Diencephalon (tissue), 1 donor: ENCODE measurements at places on chromosomes 4 and X. TPM values are rescaled to one million over a fixed set of nuclear protein-coding genes. Genes with fewer than 3 reads are reported as not detected.

TRIM61 gene
- total RNA-seq, result 3.2 TPM

GPR34 gene
- total RNA-seq, result 17.1 TPM

NSDHL gene
- total RNA-seq, result 36.2 TPM

PCDH10 gene
- 173 TPM for total RNA-seq

VCX2 gene
- not detected for total RNA-seq

FAM184B gene
- 9.0 TPM for total RNA-seq

PF4V1 gene
- total RNA-seq, result 1.6 TPM

KLKB1 gene
- total RNA-seq, result 0.69 TPM

SGMS2 gene
- 6.0 TPM for total RNA-seq

CHRDL1 gene
- 5.5 TPM for total RNA-seq

TEX13B gene
- total RNA-seq, result not detected

GAGE2A gene
- total RNA-seq, result not detected

USP46 gene
- 45.0 TPM for total RNA-seq

MAD2L1 gene
- total RNA-seq, result 9.7 TPM

RADX gene
- 32.5 TPM for total RNA-seq

PAGE1 gene
- not detected for total RNA-seq

RHOXF1 gene
- not detected for total RNA-seq

CXCR3 gene
- not detected for total RNA-seq

WDR44 gene
- total RNA-seq, result 44.3 TPM

EFHC2 gene
- 8.1 TPM for total RNA-seq

FAM13A gene
- 27.2 TPM for total RNA-seq

EDNRA gene
- total RNA-seq, result 11.1 TPM

SPANXC gene
- not detected for total RNA-seq

UGT8 gene
- total RNA-seq, result 15.0 TPM

SLC39A8 gene
- total RNA-seq, result 9.9 TPM

EPGN gene
- total RNA-seq, result not detected

PAGE4 gene
- total RNA-seq, result not detected

TMPRSS11A gene
- not detected for total RNA-seq

NOX1 gene
- total RNA-seq, result not detected

GAGE13 gene
- not detected for total RNA-seq

GPC3 gene
- total RNA-seq, result 11.8 TPM
